Panc1 (cell line): ENCODE measurements at places on chromosomes 16 and 17. TPM values are rescaled to one million over a fixed set of nuclear protein-coding genes. Genes with fewer than 3 reads are reported as not detected.

- DNase-seq = no peak
Measured at GRCh38 chr16:64150193-64150592, 971.7 kb downstream of the CDH11 start.

Gene DHRS7C
- not detected for total RNA-seq

DNA sequence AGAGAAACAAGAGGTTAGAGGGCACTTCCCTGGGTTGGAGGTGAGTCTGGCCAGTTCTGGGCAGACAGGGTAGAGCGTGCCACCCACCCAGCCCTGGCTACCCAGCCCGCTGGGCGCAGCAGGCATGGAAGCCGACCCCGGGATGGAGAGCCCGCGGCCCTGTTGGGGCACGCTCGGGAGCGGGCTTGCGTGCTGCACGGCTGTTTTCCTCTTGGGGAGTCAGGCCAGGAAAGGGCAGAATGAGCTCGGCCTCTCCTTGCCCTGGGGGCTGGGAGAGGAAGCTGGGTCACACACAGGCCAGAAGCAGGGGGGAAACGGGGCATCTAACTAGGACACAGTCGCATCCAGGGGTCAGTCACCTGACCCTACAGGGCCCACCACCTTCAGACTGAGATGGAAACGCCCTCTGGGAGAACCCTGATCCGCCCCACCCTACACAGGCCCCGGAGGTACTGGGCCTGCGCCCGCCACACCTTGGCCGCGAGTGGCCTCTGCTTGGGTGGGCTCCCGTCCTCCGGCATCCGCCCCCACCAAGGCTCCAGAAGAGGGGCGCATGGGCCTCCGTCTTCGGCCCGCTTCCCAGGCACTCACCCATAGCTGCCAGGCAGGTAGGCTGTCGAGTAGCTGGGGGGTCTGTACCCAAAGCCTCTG, 1.2 kb downstream of the SOX15 start:
- no peak for DNase-seq

Gene SNX20
- 0.10 TPM for total RNA-seq

GRCh38 chr17:63972796-63973195, at the start of gene SCN4A:
TSS of gene SCN4A (minus strand) at chr17:63972918. CDS start at chr17:63972841, 77 bp downstream.
- no peak for DNase-seq

DNA sequence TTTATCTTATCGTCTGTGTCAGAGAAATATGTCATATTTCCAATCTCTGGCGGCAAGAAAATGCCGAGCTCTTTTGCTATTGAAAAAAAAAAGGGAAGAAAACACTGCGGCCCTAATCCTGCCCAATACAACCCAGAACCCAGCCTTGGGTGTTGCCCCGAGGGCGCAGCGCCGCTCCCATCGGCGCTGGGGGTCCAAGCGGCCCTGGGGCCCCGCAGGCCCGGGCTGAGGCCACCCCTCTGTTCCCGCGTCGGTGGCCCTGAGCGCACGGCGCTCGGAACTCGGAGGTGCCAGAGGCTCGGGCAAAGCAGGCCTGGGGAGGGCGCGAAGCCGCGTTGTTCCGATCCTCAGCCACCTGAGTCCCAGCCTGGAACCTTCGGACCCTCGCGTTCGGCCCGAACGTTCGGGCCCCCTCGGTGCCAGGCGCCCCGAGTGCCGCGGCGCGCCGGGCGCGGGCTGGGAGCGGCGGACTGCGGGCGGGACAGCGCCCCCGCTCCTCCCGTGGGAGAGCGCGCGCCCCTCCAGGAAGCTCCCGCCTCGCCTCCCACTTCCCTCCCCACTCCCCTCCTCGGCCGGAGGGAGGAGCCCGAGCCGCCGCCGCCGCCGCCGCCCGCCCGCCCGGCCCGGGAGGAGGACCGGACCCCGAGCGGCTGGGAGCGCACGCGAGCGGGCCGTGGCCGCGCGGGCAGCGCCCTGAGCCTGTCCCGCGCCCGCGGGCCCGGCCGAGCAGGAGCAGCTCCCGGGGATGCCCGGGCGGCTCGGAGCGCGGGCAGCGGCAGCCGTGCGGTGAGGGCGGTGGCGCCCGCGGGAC, at the start of gene CPNE2:
TSS of gene CPNE2 (plus strand) at position 609 of the 811 bp plus-strand sequence. CDS start 18,160 bp downstream, outside the sequence.
- no peak for DNase-seq

Gene TRAF4
- 108 TPM for total RNA-seq

DNA sequence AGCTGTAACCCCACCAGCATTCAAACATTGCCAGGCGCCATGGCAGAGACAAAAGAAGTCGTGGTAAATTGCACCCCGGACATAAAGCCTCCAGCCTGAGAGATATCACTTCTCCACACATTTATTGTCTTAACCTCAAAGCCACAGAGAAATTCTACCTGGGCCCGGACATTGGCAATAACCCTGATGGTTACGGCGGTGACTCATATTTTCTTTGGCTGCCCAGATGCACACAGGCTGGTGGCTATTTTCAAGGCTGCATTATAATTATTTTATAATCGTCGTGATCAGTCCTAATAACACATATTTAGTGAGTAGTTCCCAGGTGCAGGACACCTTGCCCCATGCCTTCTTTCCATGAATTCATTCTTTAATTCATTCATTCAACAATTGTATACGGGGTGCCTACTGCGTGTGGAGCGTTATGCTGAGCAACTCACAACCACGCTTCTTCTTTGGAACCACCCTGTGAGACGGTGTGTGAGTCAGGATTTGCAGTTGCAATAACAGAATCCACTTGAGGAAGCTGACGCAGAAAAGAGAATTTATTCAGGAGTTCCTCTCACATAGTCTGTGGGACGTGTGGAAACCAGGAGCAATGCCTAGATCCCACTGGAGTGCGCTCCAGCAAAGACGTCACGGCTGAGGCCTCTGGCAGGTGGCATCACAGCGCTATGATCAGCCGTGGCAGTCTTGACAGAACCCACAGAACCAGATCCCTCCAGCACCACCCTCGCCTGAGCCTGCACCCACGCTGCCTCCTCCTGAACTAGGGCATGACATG, 245.7 kb downstream of the FOXL1 start:
- DNase-seq = peak; percentile 73

- DNase-seq = no peak
Measured at GRCh38 chr16:80982646-80983045, 24.0 kb downstream of the CMC2 start.

Gene MPP3
- total RNA-seq = 7.1 TPM

Gene LAT
- total RNA-seq = 3.7 TPM

Gene ZG16
- total RNA-seq = not detected

Gene CSH1
- total RNA-seq = not detected

Gene P2RX1
- not detected for total RNA-seq

Gene UQCRC2
- total RNA-seq = 248 TPM

DNA sequence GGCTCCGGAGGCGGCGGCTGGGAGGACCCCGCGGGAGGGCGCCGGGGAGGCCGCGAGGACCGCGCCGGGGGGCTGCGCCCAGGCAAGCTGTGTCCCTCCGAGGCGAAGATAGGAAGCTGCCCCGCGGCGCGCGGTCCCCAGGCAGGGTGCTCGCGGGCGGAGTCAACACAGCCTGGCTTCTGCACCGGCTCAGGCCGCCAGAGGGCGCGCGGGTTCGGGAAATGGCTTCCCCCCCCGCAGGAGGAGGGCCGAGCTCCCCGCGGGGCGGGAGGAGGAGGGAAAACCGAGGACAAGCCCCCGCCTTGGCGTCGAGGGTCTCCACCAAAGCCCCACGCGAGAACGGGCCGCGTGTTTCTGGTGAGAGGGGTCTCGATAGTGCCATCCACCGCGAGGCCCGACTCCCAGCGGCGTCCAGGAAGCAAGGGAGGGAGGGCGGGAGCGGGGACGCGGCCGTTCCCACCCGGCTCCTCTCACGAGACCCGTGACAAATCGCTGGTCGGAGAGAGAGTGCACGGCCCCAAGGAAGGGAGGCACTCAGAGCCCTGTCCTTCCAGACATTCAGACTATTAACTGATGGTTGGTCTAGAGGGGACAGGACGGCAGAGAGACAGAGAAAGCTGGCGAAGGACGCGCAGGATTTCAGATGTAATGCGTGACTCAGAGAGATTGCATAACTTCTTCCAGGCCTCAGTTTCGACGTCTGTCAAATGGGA, 64.4 kb upstream of the DNAJA2 start:
- peak; percentile 35 for DNase-seq

DNA sequence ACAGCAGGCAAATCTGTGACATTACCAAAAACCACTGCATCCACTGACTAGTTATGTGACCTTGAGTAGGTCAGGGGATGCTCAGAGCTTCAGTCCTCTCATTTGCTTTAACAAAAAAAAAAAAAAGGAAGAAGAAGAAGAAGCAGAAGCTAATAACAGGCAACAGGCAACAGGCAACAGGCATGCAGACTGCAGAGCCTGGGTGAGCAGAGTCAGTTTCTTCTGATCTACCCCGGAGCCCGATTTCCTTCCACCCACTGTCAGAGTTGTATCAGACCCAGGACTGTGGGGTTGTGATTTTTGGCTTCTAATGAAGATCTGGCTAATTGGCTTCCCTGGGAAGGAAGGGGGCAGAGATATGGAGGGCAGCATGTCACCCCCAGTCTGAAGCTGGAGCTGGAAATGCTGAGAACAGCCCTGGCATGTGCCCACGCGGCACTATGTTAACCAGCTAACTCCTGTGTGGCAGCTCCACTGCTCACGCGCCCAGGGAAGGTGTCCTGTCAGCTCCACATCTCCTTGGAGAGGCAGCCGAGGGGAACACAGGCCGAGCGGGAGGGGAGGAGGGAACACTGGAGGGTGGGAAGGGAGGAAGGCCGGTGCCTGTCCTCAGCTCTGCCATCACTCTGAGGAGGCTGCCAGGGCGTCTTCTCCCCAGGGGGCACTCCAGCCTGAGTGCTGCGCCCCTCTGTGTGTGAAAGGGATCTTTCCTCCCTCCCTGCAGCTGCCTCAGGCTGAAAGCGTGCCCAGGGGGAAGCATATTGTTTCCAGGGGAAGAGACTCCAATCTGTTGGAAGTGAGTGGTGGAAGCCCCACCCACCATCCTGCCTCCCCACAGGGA, 17.6 kb downstream of the SRCIN1 start:
- no peak for DNase-seq

GRCh38 chr17:27559506-27560481, 71.2 kb upstream of the LGALS9 start:
- DNase-seq = no peak
